GM18507 (cell line): ENCODE measurements at places on chromosomes 13 and 19.

DNA sequence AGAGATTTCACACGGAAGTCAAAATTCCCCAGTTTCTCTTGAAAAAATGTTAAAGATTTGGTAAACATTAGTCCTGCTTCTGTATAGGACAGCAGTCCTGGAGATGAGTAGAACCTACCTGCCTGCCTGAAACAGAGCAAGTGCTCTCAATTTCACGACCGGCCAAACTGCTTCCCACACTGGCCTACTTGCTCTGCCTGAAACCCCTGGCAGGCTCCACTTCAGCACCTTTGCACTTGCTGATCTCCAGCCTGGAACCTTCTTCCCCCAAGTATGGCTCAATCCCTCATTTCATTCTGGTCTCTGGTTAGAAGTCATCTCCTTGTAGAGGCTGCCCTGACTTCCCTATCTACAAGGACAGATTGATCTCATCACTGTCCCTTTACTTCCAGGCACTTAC, 271.4 kb downstream of the DLEU7 start:
- DNase-seq = no peak

GRCh38 chr13:32647926-32648325, 61.7 kb downstream of the PDS5B start:
- DNase-seq = no peak

GRCh38 chr19:50513746-50514345, at the start of gene ASPDH:
Gene ASPDH, minus strand, starts transcription at chr19:50513913. Its CDS starts 90 bp downstream, at chr19:50513823.
- no peak for DNase-seq

GRCh38 chr13:84297251-84297650, 415.0 kb upstream of the SLITRK1 start:
- no peak for DNase-seq

DNA sequence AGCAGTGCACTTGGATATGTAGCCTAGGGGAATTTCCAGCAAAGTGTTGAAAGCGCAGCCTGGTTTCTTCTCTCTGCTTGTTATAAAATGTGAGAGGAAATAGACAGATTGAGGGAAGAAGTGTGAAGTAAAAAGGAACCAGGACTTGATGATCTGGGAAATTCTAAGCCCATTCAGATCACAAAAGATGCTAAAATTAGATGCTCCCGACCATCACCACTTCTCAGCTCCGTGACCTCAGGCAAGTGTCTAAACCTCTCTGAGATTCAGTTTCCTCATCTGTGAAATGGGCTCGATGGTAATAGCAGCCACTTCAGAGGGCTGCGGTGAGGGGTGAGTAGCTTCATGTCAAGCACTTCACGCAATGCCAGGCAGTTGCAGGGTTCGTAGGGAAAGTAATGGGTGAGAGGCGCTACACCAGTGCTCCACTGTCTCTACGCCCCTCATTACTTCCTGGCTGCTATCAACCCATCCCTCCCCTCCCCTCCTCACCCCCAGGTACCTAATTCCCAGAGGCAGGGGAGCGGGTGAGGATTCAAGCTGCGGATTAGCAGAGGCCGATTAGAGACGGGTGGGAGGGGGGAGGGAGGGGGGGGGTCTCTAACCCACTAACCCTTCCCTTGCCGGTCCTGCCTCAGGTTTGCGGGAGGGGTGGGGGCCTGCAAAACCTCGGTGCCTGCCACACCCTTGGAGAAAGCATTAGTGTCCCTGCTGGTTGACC, 9.0 kb upstream of the NFIC start:
- no peak for DNase-seq

- DNase-seq = no peak
Observed at GRCh38 chr19:43739439-43740235, 15.1 kb downstream of the SMG9 start.

DNA sequence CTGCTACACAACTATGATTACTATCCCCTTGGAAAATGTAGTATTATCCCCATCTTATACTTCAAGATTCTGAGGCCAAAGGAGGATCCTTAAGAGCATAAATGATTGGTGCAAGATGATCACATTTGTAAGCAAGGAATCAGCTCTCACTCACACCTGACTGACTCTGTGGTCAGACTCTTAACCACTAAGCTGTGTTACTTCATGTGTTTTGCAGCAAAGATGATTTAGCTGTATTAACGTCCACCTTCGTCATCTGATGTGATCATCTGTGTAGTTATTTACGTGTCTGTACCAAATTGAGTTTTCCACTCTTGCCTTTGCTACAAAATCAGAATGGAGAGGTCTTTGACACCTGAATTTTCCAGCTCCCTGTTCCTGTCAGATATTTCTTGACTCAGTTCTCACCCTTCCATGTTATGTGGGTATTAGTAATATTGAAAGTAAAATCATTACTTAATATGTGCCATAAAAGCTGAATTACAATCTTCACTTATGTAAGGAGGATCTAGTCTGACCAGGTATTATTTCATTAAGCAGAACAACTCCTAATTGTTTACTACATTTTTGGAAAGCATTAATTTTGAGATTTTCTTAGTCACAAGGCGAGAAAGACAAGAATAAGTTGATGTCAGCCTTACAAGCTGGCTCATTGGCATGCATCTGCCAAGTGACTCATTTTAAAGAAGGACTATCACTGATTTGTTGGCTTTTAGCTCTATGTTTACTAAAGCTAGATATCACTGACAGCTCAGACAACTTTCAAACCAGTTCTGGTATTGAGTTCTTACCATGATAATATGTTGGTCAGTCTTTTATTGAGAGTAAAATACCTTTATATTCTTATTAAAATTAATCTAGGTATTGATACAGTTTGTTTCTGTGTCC, 1279.8 kb upstream of the PCDH9 start:
- no peak for DNase-seq
